ENCODE measurements at places on chromosomes 5 and 9.

DNA sequence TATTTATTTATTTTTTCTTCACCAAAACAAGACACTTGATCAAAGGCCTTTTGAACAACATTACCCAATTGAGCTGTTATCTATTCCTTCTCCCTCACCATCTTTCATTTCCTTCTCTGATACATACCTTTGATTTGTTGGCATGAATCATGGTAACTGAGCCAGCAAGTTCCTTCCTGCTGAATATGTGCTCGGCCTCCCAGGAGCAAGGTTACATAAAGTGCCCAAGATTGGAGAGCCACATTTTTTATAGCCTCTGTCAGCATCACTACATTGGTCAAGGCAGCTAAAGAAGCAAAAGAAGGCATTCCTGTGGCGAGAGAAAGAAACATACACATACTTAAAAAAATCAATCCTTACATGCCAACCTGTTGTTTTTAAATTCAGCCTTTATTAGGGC is 369.6 kb downstream of the CYLC2 start:
- no peak for DNase-seq

DNA sequence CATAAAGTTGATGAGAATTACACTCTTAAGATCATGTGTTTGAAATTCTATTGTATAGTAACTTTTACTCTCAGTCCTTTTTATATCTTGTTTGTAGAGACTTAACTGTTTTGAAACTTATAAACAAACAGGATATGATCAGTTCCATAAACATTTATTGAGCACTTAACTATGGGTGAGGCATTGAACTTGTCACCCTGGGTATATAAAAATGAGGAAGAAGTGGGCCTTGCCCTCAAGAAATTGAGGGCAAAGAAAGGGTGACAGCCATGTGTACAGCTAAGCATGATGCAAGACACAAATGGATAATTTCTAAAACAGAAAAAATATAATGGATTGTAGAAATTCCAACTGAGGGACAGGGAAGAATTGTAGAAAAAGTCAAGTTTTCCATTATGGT is 15.7 kb downstream of the UNC13B start:
- no peak for DNase-seq

GRCh38 chr5:62374090-62374489 is 29.6 kb downstream of the DIMT1 start:
- DNase-seq: no peak

DNA sequence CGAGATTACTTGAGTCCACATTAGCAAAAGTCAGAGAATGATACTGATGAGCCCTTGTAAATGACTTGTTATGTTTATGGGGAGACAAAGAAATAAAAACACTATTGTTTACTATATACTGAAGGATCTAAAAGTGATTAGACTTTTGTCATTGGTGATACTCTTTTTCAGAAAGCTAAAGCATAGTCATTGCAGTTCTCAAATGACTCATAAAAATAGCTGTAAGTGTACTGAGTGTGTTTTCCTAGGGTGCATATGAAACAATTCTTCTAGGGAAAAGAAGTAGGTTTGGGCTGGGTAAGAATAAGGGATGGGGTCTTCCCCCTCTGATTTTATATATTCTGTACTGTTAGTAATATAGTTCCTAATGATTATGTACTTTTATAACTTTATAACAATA is 32.6 kb downstream of the WDR36 start:
- no peak for DNase-seq

DNA sequence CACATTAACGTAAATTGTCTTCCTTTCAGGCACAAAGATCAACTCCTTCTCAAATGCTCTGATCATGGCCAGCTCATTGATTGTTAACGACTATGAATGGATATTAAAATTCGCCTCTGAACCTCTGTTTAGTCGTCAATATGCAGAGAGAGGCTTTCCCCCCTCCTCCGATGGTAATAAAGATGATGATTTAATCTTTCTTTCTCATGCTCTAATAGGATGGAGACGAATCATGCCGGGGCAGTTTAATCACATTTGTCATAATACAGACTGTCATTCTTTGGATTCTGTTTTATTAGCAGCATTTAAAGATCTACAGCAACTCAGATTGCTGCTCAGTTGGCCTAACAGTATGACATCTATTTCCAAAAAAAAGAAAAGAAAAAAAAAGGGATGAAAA is 132.9 kb downstream of the SREK1 start:
- DNase-seq: no peak

- no peak for DNase-seq
These were observed 90.5 kb upstream of the TNC start for GRCh38 chr9:115208501-115208900.

DNA sequence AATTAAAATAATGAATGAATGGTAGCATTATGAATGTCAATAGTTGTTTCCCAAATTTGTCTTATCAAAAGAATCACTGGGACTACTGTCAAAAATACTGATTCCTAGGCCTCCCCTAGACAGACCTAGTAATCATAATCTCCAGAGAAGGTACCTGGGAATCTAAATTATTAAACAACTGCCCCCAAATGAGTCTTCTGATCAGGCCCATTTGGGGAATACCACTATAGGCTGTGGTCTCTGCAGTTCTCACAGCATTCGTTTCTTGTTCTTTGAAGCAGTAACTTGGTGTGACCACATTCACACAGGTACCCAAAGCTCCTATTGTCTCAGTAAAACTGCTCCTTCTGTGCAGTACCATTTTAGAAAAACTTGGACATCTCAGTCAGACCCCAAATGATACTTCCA is 230.9 kb downstream of the PIK3R1 start:
- no peak for DNase-seq

GRCh38 chr9:20380546-20380945 is 241.8 kb downstream of the MLLT3 start:
- no peak for DNase-seq

DNA sequence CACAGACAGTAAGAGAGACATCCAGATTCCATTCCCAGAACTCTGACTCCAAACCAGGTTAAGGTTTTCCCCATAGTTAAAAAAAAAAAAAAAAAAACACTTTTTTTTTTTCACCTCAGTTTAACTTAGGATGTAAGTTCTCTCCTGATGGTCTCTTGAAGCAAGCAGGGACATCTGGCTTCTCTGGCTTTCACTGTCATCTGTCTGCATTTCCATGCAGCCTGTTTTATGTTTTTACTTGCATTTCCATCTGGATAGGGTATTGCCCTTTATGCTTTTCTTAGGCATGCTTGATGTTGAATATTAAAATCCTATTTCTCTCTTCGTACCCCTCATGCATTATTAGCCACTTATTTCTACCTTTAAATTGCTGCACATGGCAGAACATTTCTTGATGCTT is 135.3 kb upstream of the WWC1 start:
- DNase-seq: no peak

- DNase-seq: no peak
These were observed 38.6 kb upstream of the TDRD7 start for GRCh38 chr9:97373331-97373730.
